ENCODE measurements at places on chromosomes 4 and X.
A peak's percentile ranks its signal among the peaks of the same experiment; 100 is the strongest.

GRCh38 chr4:5900844-5901243 lies 8.0 kb upstream of the CRMP1 start:
- H3K27me3 ChIP-seq: no peaks in the 10 kb centered on the region
- H3K27ac ChIP-seq: no peak overlapping the region
- H3K4me1 ChIP-seq: no peaks in the 10 kb centered on the region

- H3K27ac ChIP-seq: no peak overlapping the region
- no peak overlapping the region for H3K4me3 ChIP-seq
- H3K36me3 ChIP-seq: no peaks in the 10 kb centered on the region
- no peaks in the 10 kb centered on the region for H3K4me1 ChIP-seq
These were observed 395.7 kb downstream of the RAPGEF2 start for GRCh38 chr4:159498446-159499115.

GRCh38 chrX:55340896-55341433 lies 76.2 kb upstream of the PAGE3 start:
- no peaks in the 10 kb centered on the region for H3K4me1 ChIP-seq
- no peak for DNase-seq
- no peaks in the 10 kb centered on the region for H3K27me3 ChIP-seq
- H3K27ac ChIP-seq: no peak overlapping the region

- no peak overlapping the region for H3K4me3 ChIP-seq
- H3K27ac ChIP-seq: no peak overlapping the region
- H3K4me1 ChIP-seq: no peaks in the 10 kb centered on the region
- no peak for DNase-seq
- H3K36me3 ChIP-seq: no peaks in the 10 kb centered on the region
These were observed 2.3 kb upstream of the SLC35A2 start for GRCh38 chrX:48913605-48914366.

- H3K4me1 ChIP-seq: no peaks in the 10 kb centered on the region
- DNase-seq: no peak
- no peak overlapping the region for H3K4me3 ChIP-seq
- no peak overlapping the region for H3K27ac ChIP-seq
These were observed 20.6 kb downstream of the ZDHHC9 start for GRCh38 chrX:129823115-129823514.

- H3K4me1 ChIP-seq: no peaks in the 10 kb centered on the region
- H3K4me3 ChIP-seq: no peak overlapping the region
- peaks cover 4% of the 10 kb centered on the region for H3K27me3 ChIP-seq
- DNase-seq: no peak
These were observed 296.2 kb upstream of the AMOT start for GRCh38 chrX:113136836-113137235.

- no peaks in the 10 kb centered on the region for H3K36me3 ChIP-seq
- DNase-seq: no peak
- no peaks in the 10 kb centered on the region for H3K4me1 ChIP-seq
- H3K4me3 ChIP-seq: no peak overlapping the region
- peak overlapping the region; percentile 23 for H3K27ac ChIP-seq
- H3K27me3 ChIP-seq: no peaks in the 10 kb centered on the region
These were observed 32.2 kb downstream of the TFDP3 start for GRCh38 chrX:133185938-133186337.

DNA sequence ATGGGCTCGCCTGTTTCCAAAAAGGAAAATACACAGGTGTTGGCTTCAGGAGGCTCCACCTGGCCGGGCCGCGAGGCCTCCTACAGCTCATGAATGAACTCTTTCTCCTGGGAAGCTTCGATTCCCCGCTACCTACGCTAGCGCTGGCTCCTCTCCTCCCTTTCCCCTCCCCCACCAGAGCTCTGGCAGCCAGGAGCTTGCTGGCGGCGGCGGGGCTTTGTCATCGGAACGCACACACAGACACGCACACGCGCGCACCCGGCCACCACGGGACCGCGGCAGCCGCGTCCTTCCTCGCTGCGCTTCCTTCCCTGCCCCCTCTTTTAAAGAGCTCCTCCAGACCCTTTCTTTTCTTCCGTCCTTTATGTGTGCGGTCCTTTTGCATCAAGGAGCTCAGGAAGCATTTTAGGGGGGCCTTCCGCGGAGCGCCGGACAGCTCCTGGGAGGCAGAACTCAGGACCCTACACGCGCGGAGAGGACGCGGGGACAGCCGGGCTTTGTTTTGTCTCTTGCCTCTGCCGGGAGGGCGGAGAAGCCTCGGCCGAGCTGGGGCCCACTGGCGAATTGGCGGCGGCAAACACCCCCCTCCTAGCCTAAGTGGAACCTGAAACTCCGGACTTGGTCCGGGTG lies 70.2 kb upstream of the BCOR start:
- no peaks in the 10 kb centered on the region for H3K4me1 ChIP-seq
- no peaks in the 10 kb centered on the region for H3K36me3 ChIP-seq
- no peak for DNase-seq
- peak overlapping the region; percentile 45 for H3K4me3 ChIP-seq
- no peak overlapping the region for H3K27ac ChIP-seq
- H3K27me3 ChIP-seq: peaks cover 88% of the 10 kb centered on the region

DNA sequence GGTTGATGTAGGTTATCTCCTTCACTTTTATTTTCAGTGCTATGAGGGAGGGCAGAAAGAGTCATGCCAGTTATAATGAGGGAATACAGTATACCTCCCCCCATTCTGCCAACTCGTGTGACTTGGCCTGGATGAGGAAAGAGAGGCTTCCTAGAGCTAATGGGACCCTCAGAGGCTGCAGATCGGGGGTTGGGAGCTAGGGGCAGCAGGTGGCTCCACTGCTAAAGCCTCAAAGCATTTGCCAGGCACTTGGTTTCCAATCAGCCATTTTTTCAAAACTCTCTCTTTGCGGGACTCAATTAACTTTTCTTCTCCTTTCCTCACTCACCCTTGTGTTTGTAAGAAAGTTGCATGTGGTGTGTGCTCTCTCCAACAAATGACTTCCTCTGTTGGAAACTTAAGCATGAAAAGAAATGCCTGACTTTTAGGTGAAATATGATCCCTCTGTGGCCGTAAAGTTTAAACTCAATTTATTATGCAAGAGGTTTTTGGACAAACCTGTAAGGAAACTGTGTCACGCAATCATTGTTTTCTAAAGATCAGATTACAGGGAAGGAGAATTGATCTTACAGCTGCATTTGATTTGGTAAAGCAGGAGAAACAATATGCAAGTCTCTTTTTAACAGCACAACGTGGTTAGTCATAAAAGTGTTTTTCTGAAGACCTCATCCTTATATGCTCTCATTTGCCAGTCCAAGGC lies 7.0 kb downstream of the SFRP2 start:
- no peak overlapping the region for H3K4me3 ChIP-seq
- H3K4me1 ChIP-seq: no peaks in the 10 kb centered on the region
- no peak for DNase-seq

DNA sequence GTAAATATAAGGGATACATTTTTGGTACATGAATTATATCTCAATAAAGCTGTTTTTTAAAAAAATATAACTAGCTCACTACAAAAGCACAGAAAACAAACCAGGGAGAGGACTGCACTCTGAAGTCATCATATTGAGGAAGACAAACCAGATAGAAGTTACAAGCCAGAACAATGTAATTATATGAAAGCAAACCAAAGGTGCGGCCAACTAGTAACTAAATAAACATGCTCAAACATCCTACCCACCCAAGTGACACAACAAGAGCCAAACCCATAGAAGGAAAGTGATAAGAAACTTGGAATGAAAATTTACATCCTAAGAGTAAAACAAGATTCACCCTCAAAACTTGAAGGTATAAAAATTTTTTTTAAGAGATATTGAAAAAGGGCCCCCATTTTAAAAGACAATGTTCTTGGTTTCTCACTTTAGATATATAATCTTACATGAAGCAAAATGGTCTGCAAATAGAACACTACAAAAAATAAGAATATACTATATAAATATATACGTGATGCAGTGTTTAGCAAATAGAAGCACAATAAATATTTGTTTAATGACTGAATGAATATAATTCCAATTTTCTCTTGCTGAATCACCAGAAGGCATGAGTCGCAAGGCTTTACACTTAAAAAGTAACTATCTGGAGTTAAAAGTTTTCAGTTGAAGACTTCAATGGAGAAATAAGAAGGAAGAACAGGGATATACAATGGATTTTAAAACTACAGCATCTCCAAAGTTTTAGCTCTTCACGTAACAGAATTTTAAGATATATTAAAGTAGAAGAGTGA lies 4.0 kb upstream of the SH3D19 start:
- H3K4me3 ChIP-seq: no peak overlapping the region
- no peaks in the 10 kb centered on the region for H3K4me1 ChIP-seq
- H3K27ac ChIP-seq: no peak overlapping the region
- H3K27me3 ChIP-seq: no peaks in the 10 kb centered on the region

DNA sequence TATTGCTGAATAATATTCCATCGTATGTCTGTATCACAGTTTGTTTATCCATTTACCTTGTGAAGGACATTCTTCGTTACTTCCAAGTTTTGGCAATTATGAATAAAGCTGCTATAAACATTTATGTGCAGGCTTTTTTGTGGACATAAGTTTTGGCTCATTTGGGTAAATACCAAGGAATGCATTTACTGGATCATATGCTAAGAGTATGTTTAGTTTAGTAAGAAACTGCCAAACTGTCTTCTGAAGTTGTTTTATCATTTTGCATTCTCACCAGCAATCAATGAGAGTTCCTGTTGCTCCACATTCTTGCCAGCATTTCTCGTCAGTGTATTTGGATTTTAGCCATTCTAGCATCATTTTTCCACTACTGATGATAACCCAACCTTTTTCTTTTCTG lies 232.7 kb upstream of the NR3C2 start:
- DNase-seq: no peak
- no peak overlapping the region for H3K27ac ChIP-seq
- no peaks in the 10 kb centered on the region for H3K36me3 ChIP-seq
- no peaks in the 10 kb centered on the region for H3K4me1 ChIP-seq
- H3K4me3 ChIP-seq: no peak overlapping the region

GRCh38 chr4:948101-948935 lies 16.1 kb downstream of the TMEM175 start:
- no peak overlapping the region for H3K27ac ChIP-seq
- no peak overlapping the region for H3K4me3 ChIP-seq
- H3K36me3 ChIP-seq: no peaks in the 10 kb centered on the region
- no peak for DNase-seq
- H3K4me1 ChIP-seq: no peaks in the 10 kb centered on the region

DNA sequence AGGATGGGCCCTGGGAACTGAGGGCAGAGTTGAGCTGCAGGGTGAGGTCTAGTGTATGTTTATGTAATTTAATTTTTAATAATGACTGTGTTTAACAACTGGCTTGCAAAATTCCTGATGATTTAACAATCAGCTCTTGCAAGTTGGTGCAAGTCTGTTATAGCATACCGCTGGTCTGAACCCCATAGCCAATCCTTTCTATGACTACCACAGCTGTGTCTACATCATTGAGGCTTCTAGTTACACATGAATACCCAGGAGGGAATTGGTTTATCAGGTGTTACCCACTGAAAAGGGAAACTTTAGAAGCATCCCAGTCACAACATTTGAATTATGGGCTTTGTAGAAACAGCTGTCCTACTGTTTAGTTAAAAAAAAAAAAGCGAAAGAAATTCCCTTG lies 38.3 kb downstream of the SUPT20HL1 start:
- H3K27me3 ChIP-seq: no peaks in the 10 kb centered on the region
- H3K27ac ChIP-seq: no peak overlapping the region
- H3K4me3 ChIP-seq: no peak overlapping the region
- DNase-seq: no peak
- no peaks in the 10 kb centered on the region for H3K4me1 ChIP-seq

- no peak overlapping the region for H3K27ac ChIP-seq
- H3K27me3 ChIP-seq: no peaks in the 10 kb centered on the region
- H3K4me1 ChIP-seq: peaks cover 5% of the 10 kb centered on the region
- no peak for DNase-seq
These were observed 74.3 kb downstream of the CAMK2D start for GRCh38 chr4:113687067-113687718.

DNA sequence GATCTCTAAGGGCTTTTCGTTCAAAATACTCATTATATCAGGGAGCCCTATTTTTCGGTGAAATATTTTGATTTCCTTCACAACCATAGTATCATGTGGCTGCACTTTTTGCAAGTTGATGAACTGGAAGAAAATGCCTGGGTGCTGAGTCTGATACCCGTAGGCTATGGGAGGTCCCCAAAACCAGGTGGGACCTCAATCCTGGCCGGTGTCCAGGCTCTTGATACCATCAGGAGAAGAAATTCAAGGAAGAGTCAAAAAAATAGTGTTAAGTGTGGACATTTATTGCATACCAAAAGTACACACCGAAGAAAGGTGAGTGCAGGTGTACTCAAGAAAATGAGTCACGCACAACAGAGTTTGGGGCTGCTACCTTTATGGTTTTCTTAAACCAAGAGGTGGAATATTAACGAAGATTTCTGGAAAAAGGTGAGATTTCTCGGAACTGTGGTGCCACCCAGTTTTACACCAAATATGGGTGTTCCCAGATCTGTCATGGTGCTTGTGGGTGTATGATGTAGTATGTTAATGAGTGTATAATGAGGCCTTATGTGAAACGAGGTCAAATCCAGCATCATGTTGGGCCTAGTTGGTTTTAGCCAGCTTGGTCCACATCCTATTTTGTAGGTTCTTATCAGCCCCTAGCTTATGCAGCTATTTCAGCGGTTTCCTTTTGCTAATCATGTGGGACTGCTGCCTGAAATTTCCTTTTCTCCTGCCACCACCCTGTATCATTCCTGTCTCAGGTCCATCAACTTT lies 29.9 kb downstream of the VCX2 start:
- no peaks in the 10 kb centered on the region for H3K36me3 ChIP-seq
- no peaks in the 10 kb centered on the region for H3K4me1 ChIP-seq
- DNase-seq: no peak
- no peak overlapping the region for H3K4me3 ChIP-seq

DNA sequence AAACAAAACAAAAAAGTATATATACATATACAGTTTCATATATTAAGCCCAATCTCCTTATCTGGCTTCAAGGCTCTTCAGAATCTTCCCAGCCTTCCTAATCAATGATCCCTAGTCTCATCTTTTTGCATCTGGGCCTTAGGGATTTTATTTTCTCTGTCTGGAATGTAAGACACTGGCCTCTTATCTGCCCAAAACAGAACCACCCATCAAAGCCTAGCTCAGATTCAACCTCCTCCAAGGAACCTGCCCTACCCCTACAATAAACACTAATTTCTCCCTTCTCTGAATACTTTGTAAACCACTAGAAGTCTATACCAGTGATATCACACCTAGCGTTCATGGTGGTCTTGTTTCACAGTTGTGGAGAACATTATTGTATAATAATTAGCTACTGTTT lies 23.2 kb upstream of the GAB1 start:
- no peak for DNase-seq
- H3K27me3 ChIP-seq: no peaks in the 10 kb centered on the region
- H3K4me3 ChIP-seq: no peak overlapping the region
- no peak overlapping the region for H3K27ac ChIP-seq

GRCh38 chrX:155009994-155010472 lies 12.5 kb downstream of the F8 start:
- no peaks in the 10 kb centered on the region for H3K4me1 ChIP-seq
- DNase-seq: no peak
- no peaks in the 10 kb centered on the region for H3K36me3 ChIP-seq

DNA sequence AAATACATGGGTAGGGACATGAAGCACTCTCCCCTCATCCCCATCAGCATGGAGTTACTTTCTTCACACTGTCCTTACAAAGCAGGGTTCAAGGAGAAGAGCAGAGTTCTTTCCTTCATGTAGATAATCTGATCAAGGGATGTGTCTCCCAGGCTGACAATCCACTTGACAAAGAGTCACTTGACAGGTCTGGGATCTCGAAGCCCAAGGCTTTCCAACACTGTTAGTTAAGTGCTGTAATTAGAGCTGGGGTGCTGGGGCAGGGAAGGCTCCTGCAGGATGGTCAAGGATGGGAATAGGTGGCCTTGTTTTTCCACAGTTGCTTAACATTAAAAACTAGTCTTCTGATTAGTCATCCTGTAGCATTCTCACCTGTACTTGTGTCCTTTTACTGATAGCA lies 38.0 kb downstream of the CCNG2 start:
- no peak overlapping the region for H3K27ac ChIP-seq
- H3K36me3 ChIP-seq: no peaks in the 10 kb centered on the region
- no peak overlapping the region for H3K4me3 ChIP-seq
- no peaks in the 10 kb centered on the region for H3K27me3 ChIP-seq
